ENCODE measurements at places on chromosomes 11 and 22.
A peak's percentile ranks its signal among the peaks of the same experiment; 100 is the strongest.

GRCh38 chr22:41636467-41636866 is 15.4 kb downstream of the XRCC6 start:
- no peak for DNase-seq

DNA sequence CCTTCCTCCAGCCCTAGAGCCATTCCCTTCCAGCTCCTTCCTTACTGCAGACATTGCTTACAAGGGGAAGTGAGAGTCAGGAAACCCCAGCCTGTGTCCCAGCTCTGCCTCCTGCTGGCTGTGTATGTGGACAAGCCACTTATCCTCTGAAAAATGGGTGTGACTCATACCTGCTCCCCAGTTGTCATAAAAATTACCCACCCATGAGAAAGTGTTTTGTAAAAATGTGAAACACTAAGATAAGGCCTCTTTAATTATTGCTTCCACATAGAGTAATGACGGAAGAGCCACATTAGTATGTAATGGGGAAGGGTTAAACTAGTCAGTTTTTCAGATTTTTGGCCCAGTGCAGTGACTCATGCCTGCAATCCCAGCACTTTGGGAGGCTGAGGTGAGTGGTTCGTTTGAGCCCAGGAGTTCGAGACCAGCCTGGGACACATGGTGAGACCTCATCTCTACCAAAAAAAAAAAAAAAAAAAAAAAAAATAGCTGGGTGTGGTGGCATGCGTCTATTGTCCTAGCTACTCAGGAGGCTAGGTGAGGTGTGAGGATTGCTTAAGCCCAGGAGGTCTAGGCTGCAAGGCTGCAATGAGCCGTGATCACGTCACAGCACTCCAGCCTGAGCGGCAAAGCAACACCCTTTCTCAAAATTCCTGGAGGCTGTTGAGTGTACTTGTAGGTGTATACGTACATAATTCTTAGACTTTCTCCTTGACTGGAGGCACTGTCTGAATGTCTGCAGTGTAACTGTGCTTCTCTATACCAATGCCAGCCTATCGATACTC is 84.9 kb downstream of the CTTN start:
- peak; percentile 19 for DNase-seq

DNA sequence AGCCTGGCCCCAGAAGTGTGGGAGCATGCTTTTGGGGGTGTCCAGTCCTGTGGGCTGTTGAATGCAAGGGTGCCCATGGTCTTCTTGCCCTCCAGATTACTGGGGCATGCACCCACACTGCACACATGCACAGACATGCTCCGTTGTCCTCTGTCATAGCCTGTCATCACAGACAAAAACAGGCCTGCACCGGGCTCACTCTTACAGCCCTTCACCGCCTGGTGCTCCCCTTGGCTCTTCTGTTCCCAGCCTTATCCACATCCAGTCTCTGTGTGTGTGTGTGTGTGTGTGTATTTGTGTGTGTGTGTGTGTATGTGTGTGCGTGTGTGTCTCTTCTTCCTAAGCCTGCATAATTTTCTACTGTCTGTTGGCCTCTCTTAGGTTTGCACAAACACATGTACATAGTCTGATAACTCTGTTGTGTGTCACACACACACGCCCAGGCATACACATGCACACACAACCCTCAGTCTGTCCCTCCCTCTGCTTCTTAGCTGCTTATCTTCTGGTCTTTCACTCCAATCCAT is 23.4 kb upstream of the NECTIN1 start:
- DNase-seq, result no peak

DNA sequence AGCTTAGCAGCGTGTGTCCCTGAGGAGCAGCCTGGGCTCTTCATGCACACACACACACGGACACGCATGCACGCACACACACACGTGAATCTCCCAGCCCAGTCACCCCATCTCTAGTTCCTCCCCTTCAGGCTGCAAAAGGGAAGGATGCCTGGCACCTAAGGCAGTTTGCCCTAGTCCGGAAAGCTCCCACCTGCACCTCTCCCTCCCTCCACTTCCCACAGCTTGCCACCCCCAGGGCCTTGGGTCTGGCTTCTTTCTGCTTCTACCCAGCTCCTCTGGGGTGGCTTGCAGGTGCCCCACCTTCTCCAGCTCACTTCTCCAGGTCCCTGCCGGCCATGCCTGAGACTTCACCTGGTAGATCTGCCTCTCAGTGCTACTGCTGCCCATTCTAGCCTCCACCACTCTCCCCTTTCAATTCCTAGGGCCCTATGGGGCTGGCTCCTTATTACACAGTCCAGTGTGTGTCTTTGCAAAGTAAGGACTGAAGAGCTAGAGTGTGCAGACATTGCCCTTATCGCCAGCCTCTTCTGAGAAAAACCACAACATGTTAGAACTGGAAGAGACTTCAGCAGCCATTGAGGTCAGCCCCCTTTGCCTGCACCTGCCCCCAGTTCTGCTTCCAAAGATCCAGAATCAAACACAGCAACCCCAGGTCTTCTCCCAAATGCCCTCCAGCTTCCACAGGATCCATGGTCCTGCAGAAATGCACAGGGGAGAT is 33.5 kb upstream of the CHST1 start:
- no peak for DNase-seq

DNA sequence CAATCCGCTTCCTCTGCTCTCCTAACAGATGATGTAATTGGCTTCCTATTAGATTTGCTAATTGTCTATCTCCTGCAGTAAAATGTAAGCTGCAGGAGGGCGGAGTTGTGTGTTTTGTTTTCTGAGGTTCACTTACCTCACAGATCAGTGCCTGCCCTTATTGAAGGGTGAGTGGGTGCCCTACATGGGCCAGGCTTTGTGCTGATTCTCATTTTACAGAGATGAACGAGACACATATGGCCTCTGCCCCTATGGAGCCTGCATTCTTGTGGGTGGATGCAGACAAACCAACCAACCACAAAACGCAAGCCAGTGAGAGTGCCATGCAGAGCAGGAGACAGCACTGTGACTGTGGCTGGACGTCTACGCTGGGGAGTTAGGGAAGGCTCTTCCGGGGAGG is 9.9 kb downstream of the TESMIN start:
- DNase-seq, result peak; percentile 2

DNA sequence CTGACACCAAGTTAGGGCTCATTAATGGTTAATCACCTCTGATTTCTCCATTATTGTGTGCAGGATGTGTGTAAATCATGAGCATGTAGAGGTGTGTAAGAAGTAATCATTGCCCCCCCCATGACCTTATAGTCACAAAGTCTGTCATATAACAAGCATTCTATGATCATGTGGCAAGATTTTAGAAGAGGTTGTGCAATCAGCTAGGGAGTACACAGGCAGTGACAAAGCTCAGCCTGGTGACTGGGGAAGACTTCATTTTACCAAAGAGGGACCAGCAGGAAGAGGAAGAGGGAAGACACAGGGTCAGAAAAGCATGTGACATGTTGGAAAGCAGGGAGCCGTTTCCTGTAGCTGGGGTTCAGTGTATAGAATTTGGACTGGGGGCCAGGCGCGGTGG is 176.5 kb upstream of the LARGE1 start:
- DNase-seq, result no peak

GRCh38 chr22:44360668-44361381 is 48.1 kb upstream of the SHISAL1 start:
- no peak for DNase-seq

DNA sequence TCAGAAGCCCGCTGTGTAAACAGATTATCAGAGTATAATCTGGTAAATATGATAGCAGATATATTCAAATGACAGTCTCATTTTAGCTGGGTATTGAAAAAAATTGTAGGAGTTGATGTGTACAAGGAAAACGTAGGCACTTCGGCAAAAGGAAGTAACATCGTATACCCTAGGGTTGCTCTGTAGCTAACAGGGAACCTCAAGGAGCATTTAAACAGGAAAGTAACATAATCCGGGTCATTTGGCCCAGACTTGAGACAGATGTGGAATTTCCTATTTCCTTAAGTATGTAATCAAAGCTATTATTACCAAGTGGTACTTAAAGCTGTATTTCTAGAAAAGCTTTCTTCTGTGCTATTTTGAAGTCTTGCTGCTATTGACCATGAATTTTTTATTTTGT is 215.6 kb downstream of the DDX10 start:
- no peak for DNase-seq

GRCh38 chr22:19995611-19996339 is 20.8 kb downstream of the ARVCF start:
- no peak for DNase-seq

DNA sequence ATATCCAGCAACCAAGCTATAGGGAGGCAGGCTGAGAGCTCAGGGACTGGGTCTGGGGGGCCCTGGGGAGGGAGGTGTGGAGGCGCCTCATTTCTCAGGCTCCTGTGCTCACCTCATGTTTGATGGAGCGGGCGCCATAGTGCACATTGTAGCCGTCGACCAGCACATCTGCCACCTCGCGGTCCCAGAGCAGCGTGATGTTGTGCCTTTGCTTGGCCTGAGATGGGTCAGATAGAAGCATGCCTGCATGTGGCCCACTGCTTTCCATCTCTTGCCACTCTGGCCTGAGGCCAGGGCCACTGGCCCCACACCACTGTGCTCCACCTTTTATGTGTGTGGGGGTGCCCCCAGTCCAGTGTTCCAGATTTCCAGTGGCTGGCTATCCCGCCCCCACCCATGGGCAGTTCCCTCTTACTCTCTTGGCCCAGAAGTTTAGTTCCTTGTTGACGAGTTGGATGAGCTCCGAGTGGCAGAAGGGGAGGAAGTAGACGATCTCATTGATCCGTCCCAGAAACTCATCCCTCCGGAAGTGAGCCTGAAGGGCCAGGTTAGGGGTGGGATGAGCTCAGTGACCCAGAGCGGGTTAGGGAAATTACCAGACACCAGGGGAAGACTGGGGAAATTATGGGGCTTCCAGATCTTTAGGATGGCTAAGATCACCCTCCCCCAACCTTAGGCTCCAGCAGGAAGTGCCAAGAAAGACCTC is 50.1 kb upstream of the PHOX2A start:
- DNase-seq, result no peak

GRCh38 chr11:132977746-132978145 is 554.6 kb downstream of the OPCML start:
- no peak for DNase-seq

- DNase-seq, result no peak
Observed at GRCh38 chr11:98679673-98680072, 341.1 kb upstream of the CNTN5 start.

GRCh38 chr11:4606231-4607015 is 1.6 kb downstream of the TRIM68 start:
- DNase-seq, result no peak

DNA sequence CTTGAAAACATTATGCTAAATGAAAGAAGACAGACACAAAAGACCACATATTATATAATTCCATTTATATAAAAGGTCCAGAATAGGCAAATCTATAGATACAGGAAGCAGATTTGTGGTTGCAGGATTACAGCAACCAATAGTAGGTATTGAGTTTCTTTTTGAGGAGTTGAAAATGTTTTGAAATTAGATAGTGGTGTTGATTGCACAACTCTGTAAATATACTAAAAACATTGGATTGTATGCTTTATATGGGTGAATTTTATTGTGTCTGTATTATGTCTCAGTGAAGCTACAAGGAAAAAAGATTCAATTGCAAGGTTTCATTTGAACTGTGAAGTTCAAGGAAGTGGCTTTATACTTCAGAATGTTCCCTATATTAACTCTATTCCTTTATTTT is 3.0 kb upstream of the RRAS2 start:
- no peak for DNase-seq

DNA sequence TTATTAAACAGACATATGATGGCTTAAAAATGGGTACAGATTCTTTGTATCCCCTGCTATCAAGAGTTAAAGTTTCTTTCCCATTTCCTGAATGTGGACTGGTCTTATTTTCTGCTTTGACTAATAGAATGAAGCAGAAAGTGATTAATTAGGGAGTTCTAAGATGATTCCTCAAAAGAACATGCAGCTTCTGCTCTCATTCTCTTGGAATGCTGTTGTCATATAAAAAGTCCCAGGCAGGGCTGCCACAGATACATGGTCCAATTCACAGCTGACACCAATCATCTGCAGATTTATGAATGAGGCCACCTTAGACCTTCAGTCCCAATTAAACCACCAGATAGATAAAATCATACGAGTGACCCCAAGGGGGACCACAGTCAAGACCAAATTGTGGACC is 844.5 kb upstream of the RAG2 start:
- no peak for DNase-seq

DNA sequence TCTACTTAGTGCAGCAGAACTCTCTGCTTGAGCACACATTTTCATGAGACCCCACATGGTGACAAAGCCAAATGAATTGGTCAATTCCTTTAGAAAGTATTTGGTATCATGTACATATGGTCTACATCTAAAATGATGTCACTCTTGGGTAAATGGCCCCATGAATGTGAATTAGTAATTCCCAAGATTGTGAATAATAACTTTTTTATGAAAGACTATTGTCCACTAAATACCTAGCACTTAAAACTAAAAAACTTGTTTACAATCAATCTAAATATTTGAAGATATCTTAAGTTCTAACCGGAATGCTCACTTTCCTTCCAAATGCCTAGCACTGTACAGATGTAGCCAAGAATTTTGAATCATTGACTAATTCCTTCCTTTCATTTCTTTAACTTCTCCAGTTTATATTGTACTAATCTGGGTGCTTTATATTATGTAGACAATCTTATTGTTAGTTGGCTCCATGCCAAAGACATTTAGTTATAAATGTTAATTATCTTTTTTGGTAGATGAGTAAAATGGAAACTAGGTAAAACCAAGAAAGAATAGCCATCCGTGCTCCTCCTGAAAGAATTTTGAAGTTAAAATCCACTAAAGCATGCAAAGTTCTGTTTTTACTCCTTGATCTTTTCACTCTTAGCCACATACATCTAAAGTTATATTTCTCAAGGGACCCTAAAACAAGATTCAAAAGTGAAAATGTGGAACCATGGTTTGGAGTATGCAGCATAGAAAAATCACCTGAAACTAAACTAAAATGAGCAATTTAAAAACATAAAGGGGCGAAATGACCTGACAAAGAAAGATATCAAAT is 145.0 kb upstream of the ARHGAP20 start:
- no peak for DNase-seq

DNA sequence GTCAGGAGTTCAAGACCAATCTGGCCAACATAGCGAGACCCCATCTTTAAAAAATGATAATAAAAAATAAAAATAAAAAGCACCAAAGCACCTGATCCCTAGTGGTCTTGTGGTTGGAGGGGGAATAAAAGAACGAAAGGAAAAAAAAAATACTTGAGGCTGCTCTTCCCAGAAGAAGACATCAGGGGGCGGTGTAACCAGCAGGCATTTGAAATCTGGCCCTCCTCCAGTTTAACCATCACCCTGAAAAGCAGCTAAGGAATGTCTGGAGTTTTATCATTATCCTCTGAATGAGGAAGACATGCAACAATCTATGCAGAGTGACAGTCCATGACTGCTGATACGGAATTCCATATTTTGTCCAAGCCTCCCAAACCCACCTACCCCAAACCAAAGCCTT is 5.6 kb upstream of the KCTD17 start:
- peak; percentile 37 for DNase-seq

GRCh38 chr11:567011-567628 is 6.3 kb downstream of the RASSF7 start:
- no peak for DNase-seq
